ENCODE measurements at places on chromosomes 13 and 19.

DNA sequence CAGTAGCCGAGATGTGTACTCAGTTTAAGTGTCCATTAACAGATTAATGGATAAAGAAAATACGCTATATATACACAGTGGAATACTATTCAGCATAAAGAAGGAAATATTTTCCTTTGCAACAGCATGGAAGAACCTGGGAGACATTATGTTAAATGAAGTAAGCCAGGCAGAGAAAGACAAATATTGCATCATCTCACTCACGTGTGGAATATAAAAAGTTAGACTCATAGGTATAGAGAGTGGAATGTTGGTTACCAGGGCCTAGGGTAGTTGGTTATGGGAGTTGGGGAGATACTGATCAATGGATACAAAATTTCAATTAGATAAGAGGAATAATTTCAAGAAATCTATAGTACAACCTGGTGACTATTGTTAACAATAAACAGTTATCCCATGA, 210.1 kb downstream of the MAB21L1 start:
- no peak for DNase-seq

GRCh38 chr13:54980651-54981050, 1952.0 kb downstream of the OLFM4 start:
- DNase-seq = no peak

- DNase-seq = no peak
These were observed at the start of gene CPAMD8 for GRCh38 chr19:17026706-17027534. Gene CPAMD8, minus strand, starts transcription at chr19:17026810. Its CDS starts 168 bp downstream, at chr19:17026642.

DNA sequence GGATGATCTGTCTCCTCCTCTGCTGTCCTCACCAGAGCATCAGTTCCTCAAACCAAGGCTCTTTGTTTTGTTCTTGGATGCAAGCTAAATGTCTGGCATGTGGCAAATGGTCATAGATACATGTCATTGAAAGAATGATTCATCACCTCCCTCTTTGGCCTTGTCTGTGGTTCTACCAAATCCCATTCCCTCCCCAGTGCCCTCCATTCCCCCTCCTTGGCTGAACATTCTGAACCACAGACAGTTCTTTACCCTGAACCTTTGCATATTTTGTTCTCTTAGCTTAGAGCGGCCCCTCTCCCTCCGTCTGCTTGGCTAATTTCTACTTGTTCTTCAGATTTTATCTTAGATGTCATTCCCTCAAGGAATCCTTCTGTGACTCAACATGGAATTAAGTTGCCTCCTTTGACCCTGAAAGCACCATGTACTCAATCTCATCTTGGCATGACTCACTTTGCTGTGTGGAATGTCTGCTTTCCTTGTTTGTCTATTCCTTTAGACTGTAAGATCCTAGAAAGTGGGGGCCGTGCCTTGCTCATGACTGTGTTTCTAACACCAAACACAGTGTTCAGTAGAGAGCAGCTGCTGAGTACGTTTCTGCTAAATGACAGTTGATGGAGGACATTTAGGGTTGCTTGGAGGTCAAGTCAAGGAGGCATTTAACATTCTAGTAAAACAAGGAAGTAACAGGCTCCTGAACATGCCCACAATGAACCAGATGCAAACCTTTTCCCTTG, 8.1 kb downstream of the ALOX5AP start:
- no peak for DNase-seq

- no peak for DNase-seq
These were observed 8.9 kb upstream of the DGKH start for GRCh38 chr13:42039457-42039945.

DNA sequence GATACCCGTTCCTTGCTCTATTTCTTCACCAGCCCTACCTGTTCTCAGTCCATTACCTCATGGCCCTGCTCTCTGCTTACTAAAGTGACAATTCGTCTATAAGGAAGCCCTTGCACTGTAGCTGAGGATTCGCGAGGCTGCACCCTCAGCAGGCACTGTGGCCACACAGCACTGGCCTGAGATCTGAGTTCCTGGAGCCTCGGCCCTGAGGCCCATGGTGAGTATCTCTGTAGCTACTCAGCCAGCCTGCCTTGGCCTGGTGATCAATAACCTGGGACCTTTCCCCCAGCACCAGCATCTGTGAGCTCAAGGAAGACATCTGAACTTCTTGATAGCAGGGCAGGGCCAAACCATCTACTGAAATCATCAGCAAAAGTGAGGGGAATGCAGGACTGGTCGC, 90.7 kb downstream of the RGCC start:
- no peak for DNase-seq

DNA sequence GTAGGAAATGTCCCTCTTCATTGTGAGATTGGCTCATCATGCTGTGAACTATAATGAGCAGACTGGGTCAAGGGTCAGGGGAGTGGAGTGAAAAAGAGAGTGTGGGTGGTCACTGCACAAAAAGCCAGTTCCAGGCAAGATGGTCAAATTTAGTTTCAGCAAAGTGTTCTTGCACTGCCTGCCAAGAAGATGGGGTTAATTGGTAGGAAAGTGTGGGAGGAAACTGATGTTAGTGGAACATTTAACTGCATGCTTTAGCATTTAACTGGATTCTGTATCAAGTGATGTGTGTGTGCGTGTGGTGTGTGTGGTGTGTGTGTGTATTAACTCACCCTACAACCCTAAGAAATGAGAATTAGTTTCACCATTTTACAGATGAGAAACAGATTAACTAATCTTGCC, 131.6 kb downstream of the COG6 start:
- DNase-seq = no peak

DNA sequence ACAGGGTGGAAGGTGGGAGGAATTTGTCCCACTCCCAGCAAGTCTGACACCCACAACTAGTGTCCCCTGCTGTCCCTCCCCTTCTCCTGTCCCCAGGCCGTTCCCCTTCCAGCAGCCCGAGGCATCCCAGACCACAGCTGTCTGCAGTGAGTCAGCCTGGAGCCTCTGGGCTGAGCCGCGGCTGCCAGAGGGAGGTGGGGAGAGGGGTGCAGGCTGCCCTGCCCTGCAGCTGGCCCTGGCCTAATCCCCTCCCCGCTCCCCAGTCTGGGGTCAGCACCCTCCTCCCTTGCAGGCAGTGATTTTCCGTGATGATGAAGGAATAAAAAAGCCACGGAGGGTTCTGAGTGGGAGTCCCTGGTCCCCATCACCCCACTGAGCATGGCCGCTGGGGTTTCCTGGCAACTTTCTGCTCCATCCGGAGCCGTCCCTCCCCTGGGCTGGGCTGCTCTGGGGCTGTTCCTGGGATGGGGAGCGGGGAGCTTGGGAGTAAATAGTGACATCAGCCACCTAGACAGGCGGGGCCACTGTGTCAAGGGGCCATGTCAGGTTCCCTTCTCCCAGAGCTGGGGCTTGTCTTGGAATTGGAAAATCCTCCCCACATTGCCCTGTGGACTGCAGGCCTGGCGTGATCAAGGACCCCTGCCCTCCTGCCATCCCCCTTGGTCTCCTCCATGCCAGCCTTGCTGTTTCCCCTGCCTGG, 16.8 kb downstream of the SPC24 start:
- no peak for DNase-seq

DNA sequence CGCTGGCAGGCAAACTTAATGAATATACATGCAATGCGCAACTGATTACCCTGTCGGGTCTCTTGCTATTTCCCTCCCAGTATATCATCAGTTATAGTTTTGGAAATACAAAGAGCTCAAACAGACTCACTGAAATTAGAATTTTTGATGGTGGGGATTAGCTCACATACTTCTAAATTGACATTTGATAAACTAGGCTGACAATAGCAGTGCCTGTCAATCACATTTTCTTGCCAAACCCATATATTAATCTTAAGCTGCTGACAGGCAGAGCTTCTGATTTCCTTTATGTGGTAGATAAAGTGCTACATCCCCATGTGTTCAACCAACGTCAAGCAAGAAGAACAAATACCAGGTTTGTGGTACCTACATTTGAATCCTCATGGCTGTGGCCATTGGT, 241.6 kb downstream of the DNAJC15 start:
- no peak for DNase-seq

DNA sequence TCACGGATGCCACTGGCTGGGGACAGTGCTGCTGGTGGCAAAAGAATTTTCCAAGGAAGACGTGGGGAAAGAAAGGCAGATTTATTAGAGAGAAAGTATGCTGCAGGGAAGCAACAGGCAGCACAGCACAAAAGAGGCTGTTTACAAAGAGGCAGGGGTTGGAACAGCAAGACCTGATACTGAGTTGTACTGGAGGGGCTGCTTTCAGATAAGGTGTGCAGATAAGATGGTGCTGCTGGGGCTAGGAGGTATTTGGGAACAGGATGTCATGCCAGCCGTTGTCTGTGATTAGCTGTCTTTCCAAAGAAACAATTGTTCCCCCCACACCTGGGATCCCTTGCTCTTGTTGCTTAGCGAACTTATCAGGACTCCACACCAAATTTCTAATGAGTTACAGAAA, 2023.3 kb upstream of the PCDH20 start:
- no peak for DNase-seq

DNA sequence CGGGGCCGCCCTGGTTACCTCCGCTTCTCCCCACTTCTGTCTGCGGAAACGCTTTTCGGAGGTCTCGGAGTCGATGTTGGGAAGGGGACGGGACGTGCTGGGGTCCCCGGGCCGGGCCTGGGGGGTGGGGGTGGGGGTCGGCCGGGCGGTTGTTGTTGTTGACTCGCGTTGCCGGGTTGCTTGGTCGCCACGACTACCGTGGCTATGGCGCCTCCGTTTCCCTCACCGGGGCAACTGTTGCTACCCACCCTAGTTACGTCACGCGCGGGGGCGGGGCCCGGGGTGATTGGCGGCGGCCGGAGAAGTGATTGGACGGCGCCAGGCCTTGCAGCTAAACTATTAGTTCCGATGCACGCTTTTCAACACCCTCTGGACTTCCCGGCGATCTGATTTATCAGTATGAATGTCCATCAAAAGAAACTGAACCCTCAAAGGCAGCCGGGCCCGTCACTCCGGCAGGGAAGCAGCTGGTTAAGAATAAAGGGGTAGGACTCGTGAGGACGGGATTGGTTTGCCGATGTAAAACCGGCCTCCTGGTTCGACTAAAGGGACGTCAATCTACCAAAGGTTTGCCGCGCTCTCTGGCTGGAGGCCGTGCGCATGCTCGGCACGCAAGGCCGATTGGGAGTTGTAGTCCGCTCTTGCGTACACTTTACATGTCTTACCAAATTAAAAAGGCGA, at the start of gene RFX1:
RFX1 (minus strand) TSS at position 236 of the 681 bp plus-strand sequence. CDS start 12,477 bp downstream, outside the sequence.
- peak; percentile 99 for DNase-seq

- no peak for DNase-seq
These were observed 12.0 kb downstream of the LPAR6 start for GRCh38 chr13:48400850-48401291.

GRCh38 chr19:29410601-29411000, 115.2 kb upstream of the VSTM2B start:
- no peak for DNase-seq

GRCh38 chr19:13718733-13719132, 45.6 kb upstream of the MRI1 start:
- DNase-seq = peak; percentile 7

- DNase-seq = no peak
These were observed 17.1 kb upstream of the GPC5 start for GRCh38 chr13:91381371-91381770.
